ENCODE measurements at places on chromosomes 13 and 19. TPM values are rescaled to one million over a fixed set of nuclear protein-coding genes. Genes with fewer than 3 reads are reported as not detected.

MEIS3 gene
- not detected for total RNA-seq

COX6B2 gene
- 6.5 TPM for total RNA-seq

JOSD2 gene
- total RNA-seq = 18.8 TPM

SLC1A5 gene
- 23.1 TPM for total RNA-seq

Measured in natural killer cell (primary cell).